ENCODE measurements at places on chromosomes 1 and 21.

GRCh38 chr1:218392780-218393179, 47.6 kb downstream of the TGFB2 start:
- no peak for DNase-seq

DNA sequence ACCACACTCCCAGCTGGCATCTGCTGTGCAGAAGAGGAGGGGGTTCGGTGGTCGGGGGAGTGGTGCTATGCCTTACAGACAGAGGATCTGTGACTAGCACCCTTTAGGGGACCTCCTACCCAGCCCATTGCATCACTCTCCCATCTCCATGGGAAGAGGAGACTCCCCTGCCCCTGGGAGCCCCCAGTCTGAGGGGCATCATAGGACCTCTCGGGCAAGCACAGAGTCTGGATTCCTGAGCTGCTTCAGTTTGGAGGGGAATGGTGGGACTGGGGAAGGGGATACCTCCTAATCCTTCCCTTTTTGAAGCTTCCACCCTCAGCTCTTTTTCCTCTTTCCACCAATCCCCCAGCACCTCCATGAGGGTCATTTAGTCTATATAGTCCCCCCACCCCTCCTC, 1.4 kb downstream of the INSRR start:
- DNase-seq, result no peak

DNA sequence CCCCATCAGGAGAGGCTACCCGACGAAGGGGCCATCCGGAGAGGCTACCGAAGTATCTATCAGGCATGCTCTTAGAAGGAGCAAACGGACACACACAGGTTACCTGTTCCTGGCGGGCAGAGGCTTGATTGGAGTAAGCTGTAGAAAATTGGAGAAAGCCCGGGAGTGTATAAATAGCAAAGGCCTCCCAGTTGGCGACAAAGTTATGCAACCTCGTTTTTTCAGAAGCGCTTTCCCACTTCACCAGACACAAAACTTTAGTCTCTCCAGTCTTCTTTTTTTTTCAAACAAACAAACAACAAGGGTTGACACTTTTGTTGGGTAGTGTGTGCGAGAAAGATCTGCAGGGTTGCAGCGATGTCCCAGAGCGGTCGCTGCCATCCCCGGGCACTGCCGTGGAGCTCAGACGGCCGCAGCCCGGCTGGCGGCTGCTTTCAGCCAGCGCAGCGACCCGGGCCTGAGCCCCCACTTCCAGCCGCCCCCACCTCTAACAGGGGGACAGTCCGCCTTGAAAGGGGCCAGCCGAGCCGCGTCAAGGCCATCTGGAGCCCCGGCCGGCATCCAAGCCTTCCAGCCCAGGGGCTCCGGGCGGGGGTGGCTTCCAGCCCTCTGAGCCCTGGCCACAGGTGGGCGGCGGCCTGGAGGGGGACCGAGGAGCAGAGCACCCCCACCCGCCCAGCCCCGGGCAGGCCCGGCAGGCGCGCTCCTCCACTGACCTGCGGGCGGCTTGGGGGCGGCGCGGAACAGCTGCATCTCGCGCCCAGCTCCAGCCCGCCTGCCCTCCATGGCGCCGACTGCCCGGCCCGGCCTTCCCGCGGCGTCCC, 616 bp downstream of the MCOLN3 start:
- DNase-seq, result peak; percentile 16

GRCh38 chr21:45966791-45967394, 14.7 kb upstream of the COL6A1 start:
- DNase-seq, result no peak

GRCh38 chr21:26168371-26168770, 2.2 kb downstream of the APP start:
- DNase-seq, result no peak

All from NCI-H146 (cell line).